ENCODE measurements at places on chromosomes 12 and 14.

DNA sequence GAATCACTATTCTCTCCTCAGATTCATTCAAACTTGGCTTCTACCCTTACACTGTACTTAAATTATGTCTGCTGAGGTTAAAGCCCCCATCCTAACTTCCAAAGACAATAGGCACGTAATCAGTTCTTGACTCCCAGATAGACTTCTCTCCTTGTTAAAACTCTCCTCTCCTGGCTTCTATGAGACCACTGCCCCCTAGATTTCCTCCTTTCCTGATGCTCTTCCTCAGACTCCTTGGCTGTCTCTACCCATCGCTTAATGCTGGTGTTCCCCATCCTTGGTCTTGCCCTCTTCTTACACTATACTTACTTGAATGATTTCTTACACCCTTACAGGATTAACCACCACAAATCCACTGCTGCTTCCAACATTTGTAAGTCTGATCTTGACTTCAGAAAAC, 32.8 kb downstream of the TC2N start:
- DNase-seq, result no peak

DNA sequence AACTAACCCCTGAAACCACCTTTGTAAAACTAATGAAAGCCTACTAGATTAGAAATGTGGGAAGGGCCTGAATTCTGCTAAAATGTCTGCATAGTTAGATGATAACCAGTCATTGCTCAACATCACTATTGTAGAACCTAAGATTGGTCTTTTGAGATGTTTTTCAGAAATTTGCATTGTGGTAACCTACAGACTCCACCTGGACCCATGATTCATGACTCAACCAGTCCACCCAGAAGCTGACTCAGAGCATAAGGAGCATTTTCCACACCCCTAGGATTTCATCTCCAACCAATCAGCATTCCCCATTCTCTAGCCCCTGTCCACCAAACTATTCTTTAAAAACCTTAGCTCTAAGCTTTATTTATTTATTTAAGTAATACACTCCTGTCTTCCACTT, 30.4 kb upstream of the CHGA start:
- DNase-seq, result no peak

GRCh38 chr14:105818712-105819005, 292.3 kb downstream of the TMEM121 start:
- DNase-seq, result no peak

- DNase-seq, result peak; percentile 8
Observed at GRCh38 chr12:41277100-41277945, 89.2 kb downstream of the PDZRN4 start.

GRCh38 chr14:100678469-100678828, 48.2 kb upstream of the DLK1 start:
- DNase-seq, result no peak

- no peak for DNase-seq
Observed at GRCh38 chr14:34065690-34066391, 115.0 kb upstream of the EGLN3 start.

GRCh38 chr12:21248679-21249078, 86.0 kb downstream of the SLCO1A2 start:
- no peak for DNase-seq

DNA sequence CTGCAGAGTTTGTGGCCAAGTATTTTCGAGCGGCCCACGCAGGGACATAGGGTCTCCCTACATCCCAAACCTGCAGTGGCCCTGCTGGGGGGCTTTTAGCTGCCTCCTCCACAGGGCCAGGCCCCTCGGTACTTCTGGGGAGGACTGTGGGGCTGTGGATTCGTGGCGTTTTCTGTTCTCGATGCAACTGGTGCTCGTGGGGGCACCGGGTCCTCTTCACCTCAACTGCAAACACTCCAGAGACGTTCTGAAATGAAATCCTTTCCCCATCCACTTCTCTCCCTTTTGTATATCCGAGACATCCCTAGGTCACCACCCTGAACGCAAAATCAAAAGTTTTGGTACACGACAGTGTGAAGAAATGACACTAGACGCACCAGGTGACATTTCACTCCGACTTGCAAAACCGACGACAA, 2.3 kb downstream of the RFX4 start:
- no peak for DNase-seq

- DNase-seq, result no peak
Observed at GRCh38 chr12:31589598-31589903, 1.4 kb downstream of the DENND5B start.

DNA sequence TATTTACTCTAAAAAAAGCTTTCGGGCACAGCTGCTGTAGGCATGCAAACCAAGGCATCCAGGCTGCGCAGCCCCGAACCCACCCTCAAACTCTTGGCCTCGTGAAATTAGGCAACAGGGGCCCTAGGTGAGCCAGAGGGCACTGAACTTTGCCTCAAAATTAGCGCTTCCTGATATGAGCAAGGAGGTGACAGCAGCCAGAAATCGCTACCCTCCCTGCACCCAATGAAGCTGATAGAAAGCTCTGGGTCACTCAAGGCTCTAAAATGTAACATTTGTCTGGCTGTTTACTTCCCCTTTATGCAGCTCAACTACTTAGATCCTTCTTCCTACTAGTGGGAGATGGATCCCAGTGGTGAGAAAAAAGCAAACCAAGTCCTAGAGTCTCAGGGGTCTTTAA, 61.8 kb downstream of the PITPNM2 start:
- no peak for DNase-seq

- no peak for DNase-seq
Observed at GRCh38 chr12:49827401-49828099, 663 bp downstream of the NCKAP5L start.

GRCh38 chr14:32508281-32508680, 179.2 kb downstream of the AKAP6 start:
- DNase-seq, result no peak

All from non-pigmented ciliary epithelial cell (primary cell).